ENCODE measurements at places on chromosomes 11 and 22. TPM values are rescaled to one million over a fixed set of nuclear protein-coding genes. Genes with fewer than 3 reads are reported as not detected.

The IFITM1 gene
- 128 TPM for total RNA-seq

The ZNF70 gene
- 6.1 TPM for total RNA-seq

The CCDC88B gene
- total RNA-seq = 20.7 TPM

The ARHGAP8 gene
- 18.1 TPM for total RNA-seq

The ARHGAP32 gene
- total RNA-seq = 25.7 TPM

The TCIRG1 gene
- 216 TPM for total RNA-seq

The SPON1 gene
- 76.8 TPM for total RNA-seq

The CECR2 gene
- total RNA-seq = 7.2 TPM

DNA sequence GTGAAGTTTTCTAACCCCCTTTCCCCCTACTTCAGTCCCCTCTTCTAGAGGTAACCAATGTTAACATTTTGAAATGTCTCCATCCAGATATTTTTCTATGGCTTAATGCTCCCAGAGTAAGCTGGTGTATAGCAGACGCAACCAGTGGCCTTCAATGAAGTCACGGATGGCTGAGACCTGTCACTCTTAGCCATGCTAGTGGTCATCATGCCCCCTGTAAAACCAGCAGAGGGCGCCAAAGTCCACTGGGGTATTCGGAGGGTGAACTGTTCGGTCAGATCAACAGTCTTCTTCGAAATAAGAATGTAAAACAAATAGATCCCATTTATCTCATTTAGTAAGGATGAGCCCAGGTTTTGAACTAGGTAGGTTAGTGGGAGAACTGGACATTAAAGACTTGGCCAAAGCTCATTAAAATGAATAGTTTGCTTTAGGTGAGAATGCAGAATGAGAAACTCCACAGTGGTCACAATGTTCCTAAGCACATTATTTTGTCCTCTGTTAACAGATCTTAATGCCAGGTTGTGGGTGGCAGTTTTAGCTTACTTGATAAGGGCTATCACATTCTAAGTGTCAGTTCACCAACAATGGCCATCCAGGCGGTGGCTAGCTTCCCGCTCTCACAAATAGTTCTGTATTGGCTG is 8.6 kb upstream of the MMP8 start:
- DNase-seq = peak; percentile 79

GRCh38 chr11:17293311-17293710 is 16.8 kb downstream of the NUCB2 start:
- no peak for DNase-seq

DNA sequence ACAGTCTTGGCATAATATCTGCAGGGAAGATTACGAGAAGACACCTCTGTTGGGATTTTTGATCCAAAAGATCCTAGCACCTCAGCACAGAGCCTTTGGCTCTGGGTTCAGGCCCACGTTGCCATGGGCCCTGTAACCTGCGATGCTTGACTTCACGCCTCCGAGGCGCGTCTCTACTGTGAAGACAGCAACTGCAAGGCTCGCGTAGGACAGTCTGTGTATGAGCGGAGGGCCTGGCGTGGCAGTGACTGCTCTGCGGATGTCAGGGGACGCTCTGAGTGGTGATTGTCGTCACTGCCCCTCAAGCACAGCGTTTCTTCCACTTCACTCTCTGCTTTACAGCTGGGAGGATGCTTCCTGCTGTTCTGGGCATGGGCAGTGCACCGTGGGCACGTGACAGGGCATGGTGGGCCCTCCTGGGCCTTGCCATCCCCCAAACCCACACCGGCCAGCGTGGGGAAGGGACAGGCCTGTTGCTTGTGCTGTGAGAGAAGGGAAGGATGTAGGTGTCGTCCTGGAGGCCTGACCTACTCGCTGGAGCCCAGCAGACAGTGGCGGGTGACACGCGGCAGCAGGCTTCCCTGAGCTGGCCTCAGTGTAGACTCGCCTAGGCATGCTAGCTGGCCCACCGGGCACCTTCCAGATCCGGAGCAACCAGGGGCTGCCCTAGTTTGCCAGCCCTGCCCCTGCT is 26.5 kb downstream of the GLB1L2 start:
- DNase-seq = peak; percentile 49

GRCh38 chr11:82903843-82904586 is 2.5 kb downstream of the DDIAS start:
- DNase-seq = no peak

- DNase-seq = no peak
Observed at GRCh38 chr11:12469451-12469850, 92.1 kb downstream of the PARVA start.

GRCh38 chr11:12005476-12005875 is 3.0 kb downstream of the DKK3 start:
- no peak for DNase-seq

DNA sequence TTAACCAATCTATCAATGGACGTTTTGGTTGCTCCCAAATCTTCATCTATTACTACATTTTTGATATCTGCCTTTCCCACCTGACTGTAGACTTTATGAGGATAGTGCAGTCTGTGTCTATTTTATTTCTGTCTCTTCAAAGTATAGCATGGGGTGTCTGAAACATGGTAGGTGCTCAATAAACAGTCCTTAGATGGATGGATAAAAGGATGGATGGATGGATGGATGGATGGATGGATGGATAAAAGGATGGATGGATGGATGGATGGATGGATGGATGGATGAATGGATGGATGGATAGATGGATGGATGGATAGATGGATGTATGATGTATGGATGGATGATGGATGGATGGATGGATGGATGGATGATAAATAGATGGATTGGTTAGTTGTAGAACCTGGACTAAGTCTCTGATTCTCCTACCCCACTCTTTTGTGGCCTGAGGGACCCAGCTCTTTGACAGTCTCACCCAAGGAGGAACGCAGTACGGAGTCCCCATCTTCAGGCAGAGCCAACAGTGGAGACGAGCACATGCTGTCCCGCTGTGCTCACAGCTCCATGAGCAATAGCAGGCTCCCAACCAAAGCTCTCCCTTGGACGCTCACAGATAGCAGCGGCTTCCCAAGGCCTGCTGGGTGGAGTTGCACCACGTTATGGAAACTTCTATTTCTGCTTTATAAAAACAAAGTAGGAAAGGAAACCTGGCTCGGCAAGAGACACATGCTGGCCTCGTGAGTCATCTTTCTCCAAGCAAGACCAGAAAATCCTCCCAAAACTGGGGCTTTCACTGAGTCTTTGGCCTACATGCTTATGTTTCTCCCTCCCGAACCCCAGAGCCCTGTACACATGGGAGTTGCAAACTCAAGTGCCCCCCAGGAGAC is 448.0 kb downstream of the MIAT start:
- no peak for DNase-seq

DNA sequence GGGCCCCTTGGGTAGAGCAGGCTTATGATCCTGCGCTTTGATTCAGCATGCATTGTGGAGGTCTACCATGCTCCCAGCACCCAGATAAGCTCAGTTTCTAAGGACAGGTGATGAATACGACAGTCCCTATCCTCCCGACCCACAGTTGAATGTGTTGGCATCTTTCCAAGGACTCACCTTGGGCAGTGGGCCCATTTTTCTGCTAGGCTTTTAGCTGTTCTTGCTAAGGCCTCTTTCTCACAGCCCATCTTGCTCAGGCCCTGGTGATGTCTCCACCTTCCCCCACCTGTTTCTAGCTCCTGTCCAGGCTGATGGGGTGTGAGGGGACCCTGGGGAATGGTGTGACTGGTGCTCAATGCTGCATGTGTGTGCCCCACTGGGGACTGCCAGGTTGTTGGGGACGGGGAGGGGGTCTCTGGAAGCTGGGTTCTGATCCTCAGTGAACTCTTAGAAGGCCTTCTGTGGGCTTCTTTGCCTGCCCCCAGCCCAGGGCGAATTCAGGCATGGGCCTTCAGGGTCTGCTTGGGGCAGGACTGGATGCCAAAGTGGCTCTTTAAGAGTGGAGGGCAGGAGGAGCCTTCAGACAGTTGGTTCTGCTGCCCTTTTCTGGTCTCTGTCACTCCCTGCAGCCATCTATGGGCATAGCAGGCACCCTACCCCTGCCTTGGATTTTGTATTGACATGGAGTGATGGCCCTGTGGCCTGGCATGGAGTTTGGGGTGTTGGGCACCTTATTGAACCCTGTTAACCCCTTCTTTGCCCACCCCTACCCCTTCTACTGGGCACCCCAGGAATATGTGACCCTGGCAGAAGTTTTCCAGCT is 33.1 kb downstream of the PHLDB1 start:
- DNase-seq = no peak

DNA sequence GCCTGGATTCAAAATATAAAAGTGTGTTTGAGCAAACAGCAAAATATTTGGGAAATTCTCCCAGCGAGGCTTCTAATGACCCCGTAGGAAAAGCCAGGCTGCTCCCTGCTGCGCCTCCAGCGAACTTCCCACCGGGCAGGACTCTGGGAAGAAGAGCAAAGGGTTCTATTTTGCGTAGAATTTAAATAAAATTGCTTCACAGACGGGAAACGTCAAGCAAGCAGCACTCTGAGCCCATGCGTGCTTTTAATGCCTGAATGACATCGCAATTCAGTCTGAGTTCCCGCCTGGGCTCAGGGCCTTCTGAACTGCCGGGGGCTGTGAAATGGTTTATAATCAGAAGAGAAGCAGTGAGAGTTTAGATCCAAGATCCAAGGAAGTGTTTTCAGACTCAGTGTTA is 775.1 kb downstream of the BRD1 start:
- no peak for DNase-seq

DNA sequence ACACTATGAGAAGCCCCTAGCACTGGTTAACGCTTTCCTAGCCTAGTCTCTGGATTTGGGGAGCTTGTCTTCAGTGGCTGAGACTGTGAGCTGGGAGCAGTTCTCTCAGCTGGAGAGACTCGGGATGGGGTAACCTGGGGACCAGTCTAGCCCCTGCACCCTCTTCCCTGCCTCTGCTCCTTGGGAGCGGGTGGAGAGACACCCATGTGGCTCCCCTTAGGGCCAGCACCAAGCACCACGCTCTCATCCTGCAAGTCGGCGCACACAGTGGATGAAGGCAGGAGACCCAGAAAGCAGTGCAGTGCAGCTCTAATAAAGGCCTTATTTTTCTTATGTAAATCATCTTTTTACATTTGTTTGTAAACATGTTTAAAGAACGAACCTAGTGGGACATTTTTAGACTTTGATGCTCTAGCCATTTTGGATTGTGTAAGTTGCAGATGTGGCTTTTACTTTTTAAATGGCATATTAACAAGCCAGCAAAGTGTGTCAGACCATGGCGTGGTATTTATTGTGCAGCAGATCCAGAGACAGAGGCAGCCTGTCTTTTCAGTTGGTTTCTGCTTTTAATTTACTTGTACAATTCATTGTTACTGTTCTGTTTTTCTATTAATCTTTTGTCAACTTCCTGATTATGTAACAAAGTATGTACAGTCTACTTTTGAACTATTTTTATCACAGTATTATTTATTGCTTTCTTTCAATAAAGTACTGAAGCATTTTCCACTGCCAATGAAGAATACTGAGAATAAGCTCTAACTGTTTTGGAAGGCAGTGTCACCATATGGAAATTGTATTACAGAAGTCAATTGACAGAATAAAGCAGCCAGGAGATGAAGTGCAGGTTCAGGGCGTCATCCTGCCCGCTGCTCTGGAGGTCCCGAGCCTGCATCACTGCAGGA is 14.4 kb upstream of the CTTN start:
- DNase-seq = no peak

Data from upper lobe of right lung (tissue), 1 donor.